ENCODE measurements at places on chromosomes 3 and 15.

- DNase-seq = no peak
Measured at GRCh38 chr3:141380987-141381386, 12.7 kb downstream of the ZBTB38 start.

DNA sequence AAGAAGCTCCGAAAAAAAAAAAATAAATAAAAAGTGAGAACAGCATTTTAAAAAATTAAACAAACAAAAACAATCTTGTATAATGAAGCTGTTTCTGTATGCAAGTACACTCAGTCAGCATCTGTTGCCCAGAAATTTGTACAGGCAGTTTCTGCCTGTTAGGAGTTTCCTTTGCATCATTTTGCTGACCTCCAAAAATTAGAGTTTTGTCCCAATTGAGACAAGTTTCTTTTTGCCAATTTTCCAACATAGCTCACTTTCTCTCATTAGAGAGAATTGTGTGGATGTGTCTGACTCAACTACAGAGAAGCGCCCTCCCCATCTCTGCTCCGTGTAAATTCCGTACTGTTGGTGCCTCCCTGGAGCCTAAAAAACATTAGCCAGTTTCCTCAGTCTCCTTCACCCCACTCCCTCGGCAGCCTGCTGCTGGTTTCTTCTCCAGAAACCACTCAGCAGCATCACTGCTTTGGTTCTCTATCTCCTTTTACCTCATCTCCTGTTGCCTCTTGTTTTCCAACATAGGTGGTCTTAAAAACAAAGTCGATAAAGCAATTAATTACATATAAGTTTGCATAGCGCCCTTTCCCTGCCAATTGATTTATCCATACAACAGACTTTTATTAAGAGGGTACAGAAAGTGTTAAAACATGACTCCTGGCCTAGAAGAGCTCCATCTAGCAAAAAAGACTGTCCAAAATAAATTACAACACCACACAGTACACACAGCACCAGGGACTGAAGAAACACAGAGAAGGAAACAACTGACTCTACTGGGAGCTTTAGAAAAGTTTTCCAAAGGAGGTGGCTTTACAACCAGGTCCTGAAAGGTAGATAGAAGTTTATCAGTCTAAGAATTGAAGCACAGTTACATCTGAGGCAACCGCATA, 286.7 kb downstream of the SHOX2 start:
- DNase-seq = no peak

- no peak for DNase-seq
Measured at GRCh38 chr3:171776411-171776810, 33.9 kb downstream of the PLD1 start.

DNA sequence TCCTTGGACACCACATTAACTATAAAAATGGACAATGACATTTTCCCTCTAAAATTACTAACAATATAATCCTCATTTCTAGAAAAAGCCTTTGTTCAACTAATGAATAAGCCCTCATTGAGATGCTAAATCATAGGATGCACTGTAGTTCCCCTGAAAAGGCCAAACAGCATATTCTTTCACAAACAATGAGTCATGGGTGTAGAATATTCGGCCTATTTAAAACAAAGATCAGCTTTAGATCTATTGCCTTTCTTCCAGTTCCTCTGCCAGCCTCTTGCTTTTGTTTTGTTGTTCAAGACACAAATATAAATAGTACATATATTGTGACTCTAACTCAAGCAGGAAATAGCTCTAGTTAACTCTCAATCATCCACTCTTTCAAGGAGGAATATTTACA, 82.5 kb downstream of the ADAM10 start:
- DNase-seq = no peak

- no peak for DNase-seq
Measured at GRCh38 chr3:124115956-124116355, 124.0 kb upstream of the ROPN1 start.

DNA sequence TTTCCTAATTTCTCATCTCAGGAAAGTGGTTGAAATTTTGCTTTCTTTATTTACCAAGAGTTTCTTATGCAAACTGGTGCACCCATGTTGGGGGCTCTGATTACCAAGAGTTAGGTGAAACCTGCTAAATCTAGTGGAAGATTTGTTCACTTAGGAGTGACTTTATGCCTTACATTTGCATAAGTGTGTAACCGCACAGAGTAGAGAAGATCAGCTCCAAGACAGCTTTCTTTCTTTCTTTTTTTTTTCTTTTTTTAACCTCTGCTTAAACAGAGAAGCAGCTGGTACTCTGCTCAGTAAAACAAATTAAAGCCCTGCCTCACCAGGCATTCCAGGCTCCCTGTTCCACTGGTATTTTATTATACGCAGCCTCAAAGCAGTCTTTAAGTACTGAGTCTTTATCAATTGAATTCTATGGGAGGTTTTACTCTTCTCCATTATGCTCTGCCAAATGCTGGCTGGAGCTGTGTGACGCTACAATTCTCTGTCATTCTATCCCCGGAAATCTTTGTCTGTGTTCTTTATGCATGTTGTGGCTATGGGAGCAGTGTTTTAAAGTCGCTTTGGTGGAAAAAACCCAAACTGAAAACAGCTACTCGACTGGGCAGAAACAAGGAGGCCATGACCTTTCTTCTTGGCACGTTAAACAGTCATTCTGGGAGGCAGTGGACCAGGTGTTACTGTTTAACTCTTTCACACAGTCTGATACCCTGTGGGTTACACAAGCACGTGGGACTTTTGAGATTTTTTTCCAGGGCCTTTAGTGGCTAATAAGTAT, 55.2 kb upstream of the GBE1 start:
- no peak for DNase-seq

DNA sequence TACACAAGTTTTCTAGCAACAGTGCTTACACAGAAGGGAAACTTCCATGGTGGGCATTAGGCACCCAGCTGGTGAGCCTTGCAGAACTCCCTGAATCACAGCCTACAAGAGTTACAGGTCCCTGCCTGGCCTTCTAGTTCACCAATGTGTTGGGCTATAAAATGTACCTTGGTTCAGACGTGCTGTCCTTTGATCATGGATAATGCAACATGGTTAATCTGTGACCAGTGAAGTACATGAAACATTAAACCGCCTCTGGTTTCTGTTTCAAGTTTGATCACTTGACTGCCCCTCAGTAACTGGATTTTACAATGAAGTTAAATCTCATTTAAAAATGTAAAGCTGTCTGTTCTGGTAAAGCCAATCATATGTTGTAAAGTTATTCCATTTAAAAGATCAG, 51.8 kb downstream of the FMN1 start:
- DNase-seq = no peak

GRCh38 chr15:64574301-64575017, 114.1 kb downstream of the ZNF609 start:
- no peak for DNase-seq

DNA sequence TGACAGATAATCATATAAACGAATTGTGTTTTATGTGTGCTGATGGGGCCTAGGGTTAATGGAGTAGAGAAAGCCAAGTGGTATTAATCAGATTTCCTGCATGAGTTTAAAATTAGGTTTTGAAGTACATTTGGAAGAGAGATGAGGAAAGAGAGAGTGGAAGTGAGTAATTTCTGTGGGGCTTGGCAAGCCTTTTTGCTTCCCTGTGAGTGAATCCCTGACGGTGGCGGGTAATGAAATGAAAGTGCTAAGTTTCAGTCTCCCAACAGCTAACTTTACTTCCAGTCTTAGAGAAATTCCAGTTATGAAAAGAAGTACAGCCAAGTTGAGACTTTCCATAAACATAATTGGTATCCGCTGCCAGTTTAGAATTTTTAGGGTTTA, 139.4 kb downstream of the BBX start:
- no peak for DNase-seq

DNA sequence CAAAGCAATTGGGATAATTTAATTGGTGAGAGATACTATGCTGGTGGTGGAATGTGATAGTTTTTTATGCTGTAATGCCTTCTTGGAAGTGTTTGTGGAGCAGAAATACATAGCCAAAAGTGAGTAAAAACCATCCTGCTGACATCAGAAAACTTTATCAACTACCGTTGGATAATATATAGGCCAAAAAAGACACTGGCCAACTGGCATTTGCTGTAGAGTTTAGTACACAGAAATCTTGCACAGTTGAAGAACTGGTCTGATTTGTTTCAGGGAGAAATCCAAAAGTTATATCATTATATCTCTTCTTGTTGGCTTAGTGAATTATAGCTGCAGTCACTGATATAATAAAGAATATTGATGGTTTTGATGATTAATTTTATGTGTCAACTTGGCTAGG, 507 bp upstream of the MINDY4B start:
- DNase-seq = no peak

DNA sequence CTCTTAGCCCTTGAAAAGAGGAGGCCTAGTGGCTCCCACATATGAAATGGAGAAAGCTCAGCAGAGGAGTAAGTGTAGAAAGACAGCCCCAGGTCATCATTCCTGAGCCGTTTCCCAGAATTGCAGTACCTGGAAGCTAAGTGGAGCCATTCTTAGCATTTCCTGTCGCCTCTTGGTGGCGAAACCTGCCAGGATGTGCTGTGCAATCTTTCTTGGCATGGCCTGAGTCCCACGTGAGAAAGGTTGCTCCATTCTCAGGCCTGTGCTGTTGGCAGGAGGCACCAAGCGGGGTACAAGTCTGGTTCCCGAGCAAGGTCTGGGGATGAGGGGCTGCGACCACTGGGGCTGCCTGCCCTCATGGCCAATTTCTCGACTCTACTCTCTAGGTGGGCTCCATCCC, 207.2 kb upstream of the TPM1 start:
- DNase-seq = no peak

DNA sequence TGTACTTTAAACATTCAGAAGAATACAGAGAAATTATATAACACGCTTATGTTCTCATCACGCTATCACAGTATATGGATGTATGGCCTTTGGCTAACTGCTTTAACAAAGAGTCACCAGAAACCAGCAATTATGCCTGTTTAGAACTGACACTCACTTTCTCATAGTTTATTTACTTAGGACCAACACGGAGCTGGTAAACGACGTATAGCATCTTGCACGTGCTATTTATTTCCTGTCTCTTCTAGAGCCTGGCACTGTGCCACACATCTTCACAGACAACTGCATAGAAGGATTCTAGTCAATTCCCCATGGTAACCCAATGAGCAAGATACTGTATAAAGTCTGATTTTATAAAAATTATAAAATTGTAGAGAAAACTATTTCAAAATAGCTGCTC, 43.6 kb downstream of the TBC1D2B start:
- DNase-seq = peak; percentile 36

DNA sequence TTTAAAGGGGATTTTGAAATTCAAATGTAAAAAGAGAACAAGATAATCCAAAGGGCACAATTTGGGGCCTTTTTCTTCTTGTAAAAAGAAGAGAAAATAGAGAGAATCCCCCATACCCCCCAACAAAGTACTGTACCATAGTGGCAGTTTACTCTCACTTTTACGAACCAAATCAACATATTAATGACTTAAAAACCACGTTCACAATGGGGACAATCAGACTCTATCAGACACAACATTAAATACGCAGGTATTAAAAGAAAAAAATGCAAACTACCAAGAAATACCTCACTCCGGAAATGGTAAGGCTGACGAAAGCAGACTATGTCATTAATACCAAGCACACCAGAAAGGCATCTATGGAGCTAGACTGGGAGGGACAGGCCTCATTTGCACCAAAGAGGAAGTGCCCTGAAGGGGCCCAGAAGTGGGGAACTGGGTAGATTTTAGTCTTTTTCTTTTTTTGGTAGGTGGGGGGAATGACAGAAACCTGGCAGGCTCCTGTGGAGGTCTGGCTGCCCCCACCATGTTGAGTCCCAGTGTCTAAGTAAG, 134.3 kb downstream of the TIGIT start:
- DNase-seq = no peak

DNA sequence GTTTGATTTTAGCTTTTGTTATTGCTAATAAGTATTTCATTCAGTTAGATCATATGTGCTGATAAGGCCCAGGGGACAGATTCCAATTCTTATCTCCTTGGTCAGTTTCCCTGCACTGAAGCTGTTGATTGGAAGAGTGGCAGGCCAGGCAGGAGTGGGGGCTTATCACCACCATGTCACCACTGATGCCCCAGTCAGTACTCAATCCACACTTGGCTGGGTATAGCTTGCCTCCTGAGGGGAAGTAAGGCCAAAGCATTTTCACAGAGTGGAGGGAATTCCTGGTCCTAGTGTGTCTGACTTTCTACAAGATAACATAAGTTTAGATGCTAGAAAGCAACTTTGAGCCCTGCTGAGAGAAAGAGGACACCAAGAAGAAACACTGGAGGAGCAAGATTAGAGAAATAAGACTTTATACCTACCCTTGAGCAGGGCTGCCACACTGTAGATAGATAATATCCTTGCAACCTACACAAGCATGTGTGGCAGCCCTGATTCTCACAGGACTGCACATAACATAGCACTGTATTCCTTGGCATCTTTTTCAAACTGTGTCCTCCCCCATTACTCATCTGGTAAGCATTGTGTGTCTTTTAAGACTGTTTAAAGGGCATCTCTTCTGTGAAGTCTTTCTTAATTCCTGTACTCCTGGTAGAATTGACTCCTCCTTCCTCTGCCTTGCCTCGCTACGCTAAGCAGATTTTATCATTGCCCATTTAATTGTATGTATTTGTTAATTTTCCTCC, 24.3 kb downstream of the OXNAD1 start:
- no peak for DNase-seq

DNA sequence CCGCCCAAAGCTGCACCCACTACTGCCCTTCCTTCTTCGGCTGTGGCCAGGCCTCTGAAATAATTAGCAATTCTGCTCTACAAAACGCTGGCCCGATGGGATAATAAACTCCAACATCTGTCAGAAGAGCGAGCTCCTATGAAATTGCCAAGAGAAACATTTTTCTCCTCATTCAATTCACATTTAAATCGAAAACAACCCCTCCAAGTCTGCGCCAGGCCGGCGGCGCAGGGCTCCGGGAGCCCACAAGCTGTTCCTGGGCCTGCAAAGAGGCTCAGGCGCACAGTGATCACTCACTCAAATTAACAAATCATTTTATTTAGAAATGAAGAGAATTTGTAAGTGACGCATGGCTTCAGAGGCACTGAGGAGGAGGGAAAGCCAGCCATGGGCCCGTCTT, 55.3 kb upstream of the TMEM115 start:
- no peak for DNase-seq

- DNase-seq = no peak
Measured at GRCh38 chr15:63758341-63758740, 75.4 kb downstream of the HERC1 start.
